ENCODE measurements at places on chromosomes 7 and 10.

GRCh38 chr7:151438864-151439601 lies 908 bp downstream of the CRYGN start:
- no peak for DNase-seq

GRCh38 chr10:111125102-111125501 lies 48.3 kb downstream of the ADRA2A start:
- DNase-seq, result no peak

GRCh38 chr10:60096761-60097513 lies 190.6 kb upstream of the CCDC6 start:
- DNase-seq, result no peak

DNA sequence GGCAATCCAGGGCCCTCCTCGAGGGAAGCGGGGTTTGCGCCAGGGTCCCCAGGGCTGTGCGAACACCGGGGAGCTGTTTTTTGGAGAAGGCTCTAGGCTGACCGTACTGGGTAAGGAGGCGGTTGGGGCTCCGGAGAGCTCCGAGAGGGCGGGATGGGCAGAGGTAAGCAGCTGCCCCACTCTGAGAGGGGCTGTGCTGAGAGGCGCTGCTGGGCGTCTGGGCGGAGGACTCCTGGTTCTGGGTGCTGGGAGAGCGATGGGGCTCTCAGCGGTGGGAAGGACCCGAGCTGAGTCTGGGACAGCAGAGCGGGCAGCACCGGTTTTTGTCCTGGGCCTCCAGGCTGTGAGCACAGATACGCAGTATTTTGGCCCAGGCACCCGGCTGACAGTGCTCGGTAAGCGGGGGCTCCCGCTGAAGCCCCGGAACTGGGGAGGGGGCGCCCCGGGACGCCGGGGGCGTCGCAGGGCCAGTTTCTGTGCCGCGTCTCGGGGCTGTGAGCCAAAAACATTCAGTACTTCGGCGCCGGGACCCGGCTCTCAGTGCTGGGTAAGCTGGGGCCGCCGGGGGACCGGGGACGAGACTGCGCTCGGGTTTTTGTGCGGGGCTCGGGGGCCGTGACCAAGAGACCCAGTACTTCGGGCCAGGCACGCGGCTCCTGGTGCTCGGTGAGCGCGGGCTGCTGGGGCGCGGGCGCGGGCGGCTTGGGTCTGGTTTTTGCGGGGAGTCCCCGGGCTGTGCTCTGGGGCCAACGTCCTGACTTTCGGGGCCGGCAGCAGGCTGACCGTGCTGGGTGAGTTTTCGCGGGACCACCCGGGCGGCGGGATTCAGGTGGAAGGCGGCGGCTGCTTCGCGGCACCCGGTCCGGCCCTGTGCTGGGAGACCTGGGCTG lies 26.0 kb downstream of the PRSS2 start:
- no peak for DNase-seq

DNA sequence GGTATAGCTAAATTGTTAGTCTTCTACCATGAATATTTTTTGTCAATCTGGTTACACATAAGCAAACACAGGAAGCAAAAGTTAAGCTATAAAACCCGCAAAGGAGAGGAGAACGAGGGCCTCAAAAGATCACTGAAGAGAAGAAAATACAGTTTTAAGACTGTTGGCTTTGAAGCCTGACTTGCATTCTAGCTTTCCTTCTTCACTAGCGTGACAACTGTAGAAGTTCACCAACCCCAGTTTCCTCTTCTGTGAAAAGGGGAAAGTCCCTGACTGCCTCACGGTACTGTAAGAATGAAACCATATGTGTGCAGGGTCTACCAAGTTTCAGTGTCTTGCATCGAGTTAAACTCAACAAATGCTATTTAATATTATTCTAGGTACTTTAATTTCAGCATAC lies 7.5 kb upstream of the LRRN3 start:
- no peak for DNase-seq

DNA sequence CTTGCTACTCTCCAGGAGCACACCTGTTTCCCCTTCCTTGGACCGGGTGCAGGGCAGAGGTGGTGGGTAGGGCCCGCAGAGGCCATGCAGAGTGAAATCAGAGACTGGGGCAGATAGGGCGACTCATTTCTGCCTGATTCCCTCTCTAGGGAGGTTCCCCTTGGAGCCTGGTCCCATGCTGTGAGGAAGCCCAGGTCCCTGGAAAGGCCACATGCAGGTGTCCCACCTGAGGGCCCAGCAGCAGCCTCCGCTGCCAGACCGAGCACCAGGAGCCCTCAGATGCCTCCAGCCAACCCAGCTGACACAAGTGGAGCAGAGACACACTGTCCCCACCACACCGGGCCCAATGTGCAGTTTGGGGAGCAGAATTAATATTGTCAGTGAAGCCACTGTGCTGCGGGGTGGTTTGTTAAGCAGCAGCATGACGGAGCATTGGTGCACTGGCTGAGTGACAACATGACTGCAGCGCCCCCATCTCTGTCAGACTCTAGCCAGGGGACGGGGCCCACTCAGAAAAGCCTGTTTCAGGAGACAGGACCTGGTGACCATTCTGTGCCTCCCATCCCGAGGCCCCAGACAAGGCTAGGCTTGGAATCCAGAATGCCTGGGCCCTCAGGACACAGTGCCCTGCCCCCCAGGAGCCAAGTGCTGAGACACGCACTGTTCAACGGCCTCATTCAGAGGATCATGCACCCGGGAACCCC lies 30.4 kb upstream of the RET start:
- no peak for DNase-seq

DNA sequence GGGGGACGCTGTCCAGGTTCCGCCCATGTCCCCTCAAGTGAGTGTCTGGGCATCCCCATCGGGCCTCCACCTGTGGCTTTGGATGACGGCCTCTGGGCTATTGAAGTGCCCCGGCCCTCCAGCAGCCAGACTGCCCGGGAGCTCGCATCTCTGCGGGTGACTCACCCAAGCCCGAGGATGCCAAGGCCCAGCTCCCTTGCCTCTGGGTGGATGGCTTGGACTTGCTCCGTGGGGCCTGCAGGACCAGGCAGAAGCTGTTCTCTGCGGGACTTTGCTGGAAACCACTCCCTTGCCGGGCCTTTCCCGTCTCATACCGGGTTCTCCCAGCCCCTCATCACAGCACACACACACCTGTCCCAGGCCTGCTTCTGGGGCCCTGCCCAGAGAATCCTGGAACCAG lies 22.4 kb downstream of the DPYSL4 start:
- no peak for DNase-seq

- DNase-seq, result no peak
These were observed 55.6 kb upstream of the LBX1 start for GRCh38 chr10:101284744-101285463.

DNA sequence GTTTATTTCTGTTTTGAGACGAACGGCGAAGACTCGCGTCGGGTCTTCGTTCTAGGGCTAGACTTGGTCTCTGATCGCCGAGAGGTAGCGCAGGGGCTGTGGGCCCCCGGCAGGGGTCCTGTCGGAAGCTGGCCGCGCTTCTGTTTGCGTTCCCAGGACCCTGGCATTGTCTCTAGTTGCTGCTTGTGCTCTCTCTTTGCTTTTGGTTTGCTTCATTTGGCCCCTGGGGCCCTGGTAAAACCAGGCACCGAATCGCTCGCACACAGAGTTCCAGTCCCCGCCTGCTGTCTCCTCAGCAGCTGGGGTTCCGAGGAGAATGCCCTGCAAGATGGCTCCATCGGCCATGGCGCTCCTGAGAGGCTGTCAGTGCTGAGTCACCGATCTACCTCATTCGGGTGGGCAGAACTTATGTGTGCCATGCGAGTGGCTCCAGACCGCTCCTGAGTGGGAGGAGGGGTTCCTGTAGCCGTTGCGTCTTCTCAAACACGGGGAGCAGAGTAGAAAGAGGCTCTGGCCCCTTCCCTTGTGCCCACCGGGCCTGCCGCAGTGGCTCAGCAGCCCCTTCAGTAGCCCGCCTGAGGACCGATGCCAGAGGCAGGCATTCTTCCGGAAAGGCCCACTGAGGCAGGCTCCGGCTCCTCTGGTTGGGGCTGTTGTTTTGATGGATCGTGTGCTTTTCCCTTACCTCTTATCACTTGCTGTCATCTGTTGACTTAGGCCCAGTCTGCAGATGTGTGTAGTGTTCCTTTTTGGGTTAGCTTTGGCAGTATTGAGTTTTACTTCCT lies 826 bp downstream of the CHPF2 start:
- no peak for DNase-seq

DNA sequence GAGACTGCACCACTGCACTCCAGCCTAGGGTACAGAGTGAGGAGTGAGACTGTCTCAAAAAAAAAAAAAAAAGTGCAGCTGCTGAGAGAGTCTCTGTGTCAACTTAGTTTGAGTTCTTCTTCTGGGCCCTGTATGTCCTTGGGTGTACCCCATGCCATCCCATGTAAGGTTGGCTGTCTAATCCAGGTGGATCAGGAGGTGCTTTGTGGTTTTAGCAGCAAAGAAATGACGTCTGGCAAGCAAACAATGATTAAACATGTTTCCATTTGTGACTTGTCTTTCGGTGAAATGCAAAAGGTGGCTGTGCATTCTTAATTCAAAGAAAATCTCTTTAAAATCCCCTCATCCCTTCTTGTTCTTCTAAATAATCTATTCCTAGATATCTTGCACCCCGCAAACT lies 255.9 kb downstream of the ANKRD30A start:
- no peak for DNase-seq

- DNase-seq, result no peak
These were observed 101.0 kb downstream of the GSAP start for GRCh38 chr7:77315182-77315591.

DNA sequence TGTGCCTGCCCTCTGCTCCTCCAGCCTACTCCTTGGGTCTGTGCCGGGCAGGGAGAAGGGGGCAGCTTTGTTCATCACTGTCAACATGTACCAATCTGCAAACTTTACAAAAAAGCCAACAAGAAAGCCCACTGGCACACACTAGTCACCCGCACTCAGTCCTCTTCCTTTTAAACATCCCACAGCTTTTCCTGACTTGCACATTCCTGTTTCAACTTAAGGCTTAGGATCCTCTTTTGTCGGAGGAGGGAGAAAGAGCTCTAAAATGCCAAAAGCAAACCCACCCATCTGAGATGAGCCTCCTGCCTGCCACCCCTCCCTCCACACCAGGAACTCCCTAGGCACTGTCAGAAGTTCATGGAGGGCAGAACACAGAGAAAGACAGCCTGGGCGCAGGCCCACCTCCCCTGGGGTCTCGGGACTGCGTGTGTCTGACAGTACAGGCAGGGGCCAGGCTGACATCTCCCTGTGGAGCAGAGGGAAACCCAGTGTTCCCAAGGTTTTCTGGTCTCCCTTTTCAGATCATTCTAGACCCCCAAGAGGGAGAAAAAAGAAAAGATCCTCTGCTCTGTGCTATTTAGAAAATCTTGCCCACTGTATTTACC lies 5.4 kb downstream of the PDIA4 start:
- DNase-seq, result no peak

DNA sequence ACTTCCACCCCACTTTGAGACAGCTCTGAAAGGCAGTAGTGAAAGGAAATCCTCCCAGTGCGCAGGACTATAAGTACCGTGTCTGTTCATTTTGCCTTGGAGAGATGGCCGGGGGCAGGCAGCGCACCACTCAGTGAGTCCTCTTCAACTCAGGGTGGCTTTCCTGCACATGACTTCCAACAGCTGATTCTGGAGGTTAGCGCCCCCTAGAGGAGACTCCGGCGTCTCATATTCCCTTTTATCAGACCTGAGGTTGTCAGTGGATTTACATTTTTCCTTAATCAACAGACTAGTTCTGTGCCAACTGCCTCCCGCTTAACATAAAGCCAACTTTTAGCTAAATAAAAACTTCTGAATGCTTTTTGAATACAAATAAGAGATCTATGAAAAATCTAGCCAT lies 101.0 kb downstream of the HERPUD2 start:
- no peak for DNase-seq

DNA sequence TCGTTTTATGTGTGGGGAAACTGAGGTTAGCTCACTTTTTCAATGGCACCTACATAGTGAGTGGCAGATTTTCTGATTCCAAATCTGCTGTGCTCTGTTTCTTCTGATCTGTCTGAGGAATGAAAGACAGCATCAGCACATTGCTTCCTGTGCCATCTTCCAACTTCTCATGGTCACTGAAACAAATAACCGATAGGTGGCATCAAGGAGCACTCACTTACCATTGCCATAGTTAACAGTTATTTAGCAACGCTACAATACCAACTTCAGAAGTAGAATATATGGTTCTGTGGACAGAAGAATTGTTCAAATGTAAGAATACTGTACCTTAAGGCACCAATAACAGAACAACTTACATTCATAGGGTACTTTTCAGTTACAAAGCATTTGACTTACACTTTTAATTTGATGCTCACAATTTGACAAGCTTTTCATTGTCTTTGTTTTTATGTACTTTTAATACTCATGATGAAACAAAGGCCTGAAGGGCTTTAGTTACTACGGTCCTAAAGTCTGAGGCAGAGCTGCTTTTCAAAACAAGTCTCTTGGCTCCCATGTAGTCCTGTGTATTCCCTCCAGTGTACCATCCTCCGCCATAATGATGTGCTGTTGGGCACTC lies 228.9 kb upstream of the TCF7L2 start:
- no peak for DNase-seq

DNA sequence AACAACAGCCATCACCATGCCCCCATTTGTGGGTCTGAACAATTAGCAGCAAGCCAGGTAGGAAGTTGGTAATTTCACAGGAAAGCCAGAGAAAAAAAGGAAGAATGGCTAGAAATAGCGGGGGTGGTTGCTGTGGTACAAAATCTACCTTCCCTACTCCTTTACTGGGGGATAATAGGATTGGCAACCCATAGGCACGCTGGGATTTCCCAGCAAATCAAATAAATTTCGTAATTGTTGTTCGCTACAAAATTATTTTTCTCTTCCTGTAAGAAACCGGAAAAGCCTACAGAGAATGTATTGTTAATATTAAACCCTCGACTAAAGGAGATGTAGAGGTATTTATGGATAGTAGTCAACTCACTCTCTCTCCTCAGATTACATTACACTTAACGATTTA lies 123.9 kb downstream of the DOCK4 start:
- DNase-seq, result no peak

- DNase-seq, result no peak
These were observed 5.5 kb downstream of the PFKP start for GRCh38 chr10:3072641-3073360.

GRCh38 chr10:23326544-23327307 lies 17.9 kb downstream of the C10orf67 start:
- no peak for DNase-seq

DNA sequence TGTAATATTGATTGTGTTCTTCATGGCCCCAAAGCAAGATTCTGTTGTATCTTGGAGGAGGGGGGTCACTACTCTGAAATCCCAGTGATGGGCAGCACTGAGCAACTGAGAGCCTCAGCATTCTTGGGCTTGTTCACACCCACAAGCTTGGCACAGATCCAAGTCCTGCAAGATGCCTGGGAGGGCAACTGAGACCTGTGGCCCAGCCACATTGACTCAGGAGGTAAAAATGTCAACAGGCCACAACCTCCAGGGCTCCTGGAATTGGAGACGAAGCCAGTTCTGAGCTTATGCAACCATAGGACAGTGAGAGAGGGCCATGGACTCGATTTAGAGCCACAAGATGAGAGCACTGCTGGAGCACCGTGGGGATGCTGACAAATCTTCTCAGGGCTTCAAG lies 3.1 kb upstream of the DOCK1 start:
- no peak for DNase-seq

All from left renal cortex interstitium (tissue), 4 donors.